ENCODE measurements at places on chromosomes 13 and 19.

- DNase-seq, result no peak
Measured at GRCh38 chr19:11494634-11495285, 10.9 kb downstream of the ZNF653 start.

DNA sequence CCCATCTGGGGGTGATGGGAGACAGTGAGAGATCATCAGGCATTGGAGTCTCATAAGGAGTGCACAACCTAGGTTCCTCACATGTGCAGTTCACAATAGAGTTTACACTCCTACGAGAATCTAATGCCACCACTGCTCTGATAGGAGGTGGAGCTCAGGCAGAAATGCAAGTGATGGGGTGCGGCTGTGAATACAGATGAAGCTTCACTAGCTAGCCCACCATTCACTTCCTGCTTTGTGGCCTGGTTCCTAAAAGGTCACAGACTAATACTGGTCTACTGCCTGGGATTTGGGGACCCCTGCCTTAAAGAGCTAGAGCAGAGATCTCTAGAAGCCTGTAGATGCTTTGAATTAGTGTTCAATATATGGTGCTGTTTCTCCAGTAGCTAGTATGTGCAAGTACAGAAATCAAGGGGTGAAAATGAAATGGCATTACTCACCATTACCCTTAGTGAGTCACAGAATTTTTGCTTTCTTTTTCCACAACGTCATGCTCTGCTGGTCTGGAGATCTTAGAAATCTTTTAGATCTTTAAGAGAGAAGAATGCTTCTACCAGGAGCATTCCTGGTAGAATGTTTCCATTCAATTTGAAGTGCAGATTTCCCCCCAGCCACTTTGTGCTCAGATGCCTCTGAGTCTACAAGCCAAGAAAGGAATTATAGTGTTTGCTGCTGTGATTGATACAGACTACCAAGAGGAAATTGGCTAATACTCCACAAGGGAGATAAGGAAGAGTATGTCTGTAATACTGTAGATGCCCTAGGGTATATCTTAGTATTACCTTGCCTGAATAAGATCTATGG, 2301.2 kb downstream of the PCDH9 start:
- peak; percentile 31 for DNase-seq

DNA sequence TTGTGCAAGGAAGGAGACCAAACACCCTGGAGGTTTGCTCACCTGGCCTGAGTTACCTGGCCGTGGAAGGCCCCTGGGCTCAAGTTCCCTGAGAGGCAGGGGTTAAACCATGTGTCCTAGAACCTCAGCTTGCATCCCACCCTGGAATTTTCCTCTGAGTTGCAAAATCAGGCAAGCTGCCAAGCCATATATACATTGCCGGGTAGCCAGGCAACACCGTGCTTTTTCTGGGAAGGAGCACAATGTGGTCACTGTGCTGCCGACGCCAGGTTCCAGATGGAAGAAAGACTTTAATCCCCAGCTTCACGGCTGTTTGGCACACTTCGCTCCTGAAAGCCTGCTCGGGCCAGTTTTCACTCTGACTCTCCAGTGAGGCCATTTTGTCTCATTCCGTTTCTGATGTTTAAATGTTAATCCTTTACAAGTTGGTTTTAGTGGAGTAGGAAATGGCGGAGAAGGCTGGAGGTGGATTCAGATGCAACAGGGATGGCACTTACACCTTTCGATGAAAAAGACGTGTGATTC, 60.1 kb upstream of the PEG3 start:
- DNase-seq, result no peak

DNA sequence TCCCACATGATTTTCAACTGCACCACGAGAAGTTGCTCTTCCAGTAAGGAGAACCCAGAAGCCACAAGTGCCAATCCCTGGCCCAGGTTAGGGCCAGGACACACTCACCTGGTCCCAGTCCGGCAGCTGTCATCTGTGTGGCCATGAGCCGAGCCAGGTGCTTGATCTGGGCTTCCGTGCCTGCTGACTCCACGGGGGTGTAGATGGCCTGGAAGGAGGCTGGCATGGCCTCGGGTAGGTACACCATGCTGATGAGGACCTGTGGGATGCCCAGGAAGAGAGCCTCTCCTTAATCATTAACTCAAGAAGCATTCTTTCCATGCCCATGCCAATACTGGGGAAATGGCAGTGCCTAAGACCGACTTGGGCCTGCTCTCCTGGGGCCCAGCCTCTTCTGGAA, 19.9 kb upstream of the RSPH6A start:
- DNase-seq, result no peak

DNA sequence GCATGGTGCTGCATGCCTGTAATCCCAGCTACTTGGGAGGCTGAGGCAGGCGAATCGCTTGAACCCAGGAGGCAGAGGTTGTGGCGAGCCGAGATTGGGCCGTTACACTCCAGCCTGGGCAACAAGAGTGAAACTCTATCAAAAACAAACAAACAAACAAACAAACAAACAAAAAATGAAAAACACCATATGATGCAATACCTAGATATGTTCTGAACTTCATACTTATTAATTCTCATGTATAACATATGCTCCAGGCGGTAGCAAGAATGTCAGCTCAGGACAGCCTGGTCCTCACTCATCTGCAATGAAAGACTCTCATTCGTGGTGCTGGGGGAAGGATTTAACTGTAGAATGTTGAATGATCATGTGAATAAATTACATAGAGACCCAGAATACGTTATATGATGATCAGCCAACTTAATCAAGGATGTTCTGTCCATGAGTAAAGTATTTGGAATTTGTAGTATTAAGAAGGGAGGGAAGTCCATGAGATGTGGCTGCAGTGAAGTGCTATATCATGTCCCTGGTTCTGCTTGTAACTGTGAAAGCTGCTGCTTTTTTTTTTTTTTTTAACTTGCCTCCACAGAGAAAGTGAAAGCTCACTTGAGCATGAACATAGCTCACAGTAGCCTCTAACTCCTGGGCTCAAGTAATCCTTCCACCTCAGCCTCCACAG, 206.8 kb downstream of the UQCRFS1 start:
- DNase-seq, result no peak

DNA sequence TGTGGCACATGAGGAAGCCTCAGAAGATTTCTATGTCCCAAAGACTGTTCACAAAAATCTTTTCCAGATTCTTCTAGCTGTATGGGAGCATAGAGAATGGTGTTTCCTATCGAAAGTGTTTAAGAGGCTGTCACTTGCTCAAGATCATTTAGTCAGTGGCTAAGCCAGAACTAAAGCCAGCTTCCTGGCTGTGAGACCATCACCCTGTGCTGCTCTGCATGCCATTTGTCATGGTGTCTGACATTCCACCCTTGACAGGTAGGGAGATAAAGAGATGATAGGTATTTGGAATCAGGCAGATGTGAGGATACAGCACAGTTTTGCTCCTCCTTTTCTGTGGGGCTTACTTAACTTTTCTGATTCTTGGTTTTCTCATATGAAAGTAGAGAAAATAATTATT, 177.3 kb downstream of the DNAJC15 start:
- DNase-seq, result no peak

GRCh38 chr19:46308510-46308909, 11.7 kb downstream of the HIF3A start:
- no peak for DNase-seq

GRCh38 chr13:87172166-87172835, 498.9 kb upstream of the SLITRK5 start:
- DNase-seq, result no peak

All from SW 1271 (cell line).